ENCODE measurements at places on chromosomes 16 and 17.

DNA sequence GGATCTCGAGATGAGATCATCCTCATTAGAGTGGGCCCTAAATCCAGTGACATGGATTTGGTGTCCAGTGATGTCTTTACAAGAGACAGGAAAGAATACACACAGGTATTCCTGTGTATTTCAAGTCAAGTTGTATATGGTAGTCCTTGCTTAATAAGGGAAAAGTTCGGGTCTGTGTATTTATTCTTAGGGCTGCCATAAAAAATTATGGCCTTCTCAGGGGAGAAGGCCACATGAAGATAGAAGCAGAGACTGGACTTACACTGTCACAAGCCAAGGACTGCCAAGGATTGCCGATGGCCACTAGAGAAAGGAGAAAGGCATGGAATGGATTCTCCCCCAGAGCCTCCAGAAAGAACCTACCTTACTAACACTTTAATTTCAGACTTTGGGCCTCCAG is 8.3 kb downstream of the KRABD2 start:
- DNase-seq: no peak

GRCh38 chr17:41638941-41639340 is 14.6 kb upstream of the KRT17 start:
- no peak for DNase-seq

DNA sequence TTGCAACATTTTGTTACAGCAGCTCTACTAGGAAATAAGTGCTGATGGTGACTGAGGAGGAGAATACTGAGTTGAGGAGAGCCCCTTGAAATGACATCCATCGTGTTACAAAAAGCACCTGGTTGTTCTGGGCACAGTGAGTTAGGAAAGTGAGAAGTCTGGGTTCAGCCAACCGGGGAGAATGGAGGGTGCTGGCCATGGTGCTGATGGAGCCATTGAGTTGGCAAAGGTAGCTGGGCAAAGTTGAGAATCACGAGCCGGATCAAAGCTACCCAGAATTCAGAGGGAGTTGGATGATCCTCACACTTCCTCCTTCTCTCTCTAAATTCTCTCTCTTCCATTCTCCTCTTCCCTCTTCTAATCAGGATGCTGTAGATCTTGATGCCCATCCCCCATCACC is 35.0 kb upstream of the ASIC2 start:
- no peak for DNase-seq

DNA sequence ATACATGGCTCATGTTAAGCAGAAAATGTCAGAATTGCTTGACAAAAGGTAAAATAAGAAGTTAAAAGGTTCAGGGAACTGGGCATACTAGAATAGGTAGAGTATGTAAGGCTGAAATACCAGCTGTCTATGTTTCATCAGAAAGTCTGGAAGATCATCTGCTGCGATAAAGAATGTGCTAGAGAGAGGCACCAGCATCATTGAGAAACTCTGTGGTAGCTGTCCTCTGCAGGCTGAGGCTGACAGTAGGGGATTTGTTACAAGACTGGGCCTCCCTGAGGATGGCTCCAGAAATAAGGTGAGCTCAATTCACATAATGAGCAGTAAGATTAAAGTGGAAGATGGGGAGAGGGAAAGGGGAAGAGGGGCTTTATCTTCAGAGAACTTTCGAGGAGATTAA is 4.5 kb upstream of the ZNF287 start:
- no peak for DNase-seq

DNA sequence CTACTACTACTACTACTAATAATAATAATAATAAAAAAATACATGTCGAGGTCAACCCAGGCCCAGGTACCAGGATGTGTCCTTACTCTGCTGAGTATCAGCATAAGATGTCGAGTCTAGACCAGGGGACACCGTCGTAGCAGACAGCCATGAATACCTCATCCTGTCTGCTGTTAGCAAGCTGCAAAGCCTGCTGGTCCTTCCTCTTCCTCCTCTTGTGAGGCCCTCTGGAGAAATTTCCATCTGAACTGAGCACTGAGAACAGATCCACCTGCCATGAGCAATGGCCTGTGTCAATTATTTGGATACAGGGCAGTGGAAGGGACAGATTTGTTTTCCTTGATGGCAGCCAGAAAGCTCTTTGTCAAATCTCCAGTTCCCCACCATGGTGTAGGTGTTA is 168.5 kb downstream of the XYLT1 start:
- no peak for DNase-seq

DNA sequence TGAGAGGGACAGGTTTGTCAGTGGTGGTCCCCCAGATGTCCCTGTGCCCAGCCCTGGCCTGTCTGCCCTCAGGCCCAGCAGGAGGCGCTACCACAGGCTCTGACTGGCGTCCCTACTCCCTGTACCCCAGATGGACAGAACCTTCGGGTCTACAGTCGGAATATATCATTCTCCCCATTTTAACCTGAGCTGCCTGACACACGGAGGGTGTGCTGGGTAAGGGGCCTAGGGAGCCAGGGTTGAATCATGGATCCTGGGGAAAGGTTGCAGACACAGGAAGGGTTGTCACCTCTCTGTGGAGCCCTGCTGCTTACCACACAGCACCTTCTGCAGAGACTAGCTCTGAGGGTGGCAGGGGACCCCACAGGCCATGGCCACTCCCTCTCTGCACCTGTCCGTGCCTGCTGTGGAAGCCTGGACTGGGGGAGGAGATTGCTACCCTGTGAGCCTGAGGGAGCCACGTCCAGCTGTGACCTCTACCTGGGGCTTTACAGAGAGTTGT is 162.2 kb upstream of the ZNF267 start:
- no peak for DNase-seq

DNA sequence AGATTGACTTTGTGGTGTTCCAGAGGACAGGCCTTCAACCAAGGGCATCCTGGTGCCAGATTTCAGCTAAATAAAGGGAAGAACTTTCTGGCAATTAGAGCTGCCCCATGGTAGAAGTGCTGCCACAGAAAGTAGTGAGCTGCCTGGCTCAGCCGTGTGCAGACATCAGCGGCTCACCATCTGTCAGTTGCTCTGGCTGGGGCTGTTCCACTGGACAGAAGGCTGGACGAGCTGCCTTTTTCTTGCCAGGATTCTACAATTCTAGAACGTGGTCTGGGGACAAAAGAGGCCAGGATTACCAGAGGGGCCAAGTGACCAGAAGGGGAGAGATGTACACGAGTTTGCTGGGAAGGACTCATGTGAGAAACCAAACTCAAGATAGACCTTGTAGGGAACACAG is 107.0 kb upstream of the RPL38 start:
- DNase-seq: no peak

- no peak for DNase-seq
These were observed 31.0 kb downstream of the ZNRF1 start for GRCh38 chr16:75029854-75030253.

DNA sequence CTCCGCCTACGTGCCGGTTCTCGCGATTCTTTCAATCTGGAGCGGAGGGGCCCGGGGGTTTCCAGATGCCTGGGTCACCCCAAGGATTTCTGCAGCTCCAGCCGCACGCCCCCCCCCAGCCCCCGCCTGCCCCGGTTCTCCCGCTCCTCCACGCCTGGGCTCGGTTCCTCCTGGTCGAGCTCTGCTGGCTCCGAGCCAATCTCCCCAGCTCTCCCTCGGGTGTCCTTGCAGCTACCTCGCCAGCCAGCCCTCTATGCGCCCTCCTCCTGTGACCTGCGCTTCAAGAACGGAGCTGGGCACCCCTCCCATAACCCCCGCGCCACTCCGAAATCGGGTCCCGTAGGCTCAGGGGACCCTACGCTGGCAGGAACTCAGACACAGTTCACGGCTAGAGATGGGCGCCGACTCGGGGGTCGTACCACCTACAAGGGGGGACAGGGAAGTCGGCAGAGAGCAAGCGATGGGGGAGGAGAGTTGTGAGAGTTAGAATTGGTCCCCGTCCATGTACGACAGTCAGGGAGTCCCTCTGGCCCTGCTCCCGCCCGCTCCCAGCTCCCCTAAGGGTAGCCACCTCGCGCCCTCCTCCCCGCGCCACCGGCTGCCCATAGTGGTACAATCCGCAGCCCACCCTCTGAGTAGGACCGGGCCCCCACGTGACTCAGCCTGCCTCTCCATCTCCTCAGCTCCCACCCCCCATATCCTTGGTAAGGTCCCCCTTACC is 961 bp downstream of the FGF11 start:
- DNase-seq: peak; percentile 48

- DNase-seq: no peak
These were observed 20.7 kb downstream of the SPHK1 start for GRCh38 chr17:76404976-76405563.

GRCh38 chr16:15899538-15900100 is 11.2 kb upstream of the CEP20 start:
- DNase-seq: no peak

DNA sequence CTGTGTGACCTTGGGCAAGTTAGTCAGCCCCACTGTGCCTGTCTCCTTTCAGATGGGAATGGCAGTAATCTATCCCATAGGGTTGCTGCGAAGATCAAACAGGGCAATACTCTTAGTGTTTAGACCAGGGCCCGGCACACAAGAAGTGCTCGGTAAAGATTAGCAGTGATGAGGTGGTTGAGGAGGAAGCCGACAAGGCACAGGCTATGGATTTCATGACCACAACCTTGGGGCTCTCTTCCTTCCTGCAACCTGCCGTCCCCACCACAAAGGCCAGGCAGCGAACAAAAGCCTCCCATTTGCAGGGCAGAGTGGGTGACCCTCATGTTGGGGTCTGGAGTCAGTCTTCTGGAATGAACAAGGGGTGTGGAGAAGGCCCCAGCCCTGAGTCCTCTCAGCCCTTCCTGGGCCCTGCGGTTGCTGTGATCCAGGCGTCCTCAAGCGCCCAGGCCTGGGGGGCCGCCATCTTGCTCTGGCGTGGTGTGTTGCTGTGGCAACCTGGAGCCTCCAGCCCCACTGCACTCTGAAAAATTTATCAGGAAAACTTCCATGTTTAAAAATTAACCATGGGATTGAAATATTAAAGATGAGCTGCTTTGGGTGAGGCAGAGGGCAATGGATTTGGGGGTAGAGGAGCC is 9.8 kb downstream of the ADAM11 start:
- no peak for DNase-seq

GRCh38 chr17:41538565-41538991 is 10.5 kb upstream of the KRT19 start:
- DNase-seq: no peak

DNA sequence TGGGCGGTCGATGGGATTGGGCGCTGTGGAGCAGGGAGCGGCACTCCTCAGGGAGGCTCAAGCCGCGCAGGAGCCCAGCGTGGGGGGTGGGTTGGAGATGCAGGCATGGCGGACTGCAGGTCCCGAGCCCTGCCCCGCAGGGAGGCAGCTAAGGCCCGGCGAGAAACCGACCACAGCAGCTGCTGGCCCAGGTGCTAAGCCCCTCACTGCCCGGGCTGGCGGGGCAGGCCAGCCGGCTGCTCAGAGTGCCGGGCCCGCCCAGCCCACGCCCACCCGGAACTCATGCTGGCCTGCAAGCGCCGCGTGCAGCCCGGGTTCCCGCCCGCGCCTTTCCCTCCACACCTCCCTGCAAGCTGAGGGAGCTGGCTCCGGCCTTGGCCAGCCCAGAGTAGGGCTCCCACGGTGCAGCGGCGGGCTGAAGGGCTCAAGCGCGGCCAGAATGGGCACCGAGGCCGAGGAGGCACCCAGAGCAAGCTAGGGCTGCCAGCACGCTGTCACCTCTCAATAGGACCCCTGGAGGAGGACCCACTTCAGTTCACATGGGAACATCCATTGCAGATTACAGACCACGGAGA is 20.5 kb upstream of the METTL16 start:
- DNase-seq: no peak

GRCh38 chr16:561413-561794 is 1.2 kb downstream of the PRR35 start:
- no peak for DNase-seq

DNA sequence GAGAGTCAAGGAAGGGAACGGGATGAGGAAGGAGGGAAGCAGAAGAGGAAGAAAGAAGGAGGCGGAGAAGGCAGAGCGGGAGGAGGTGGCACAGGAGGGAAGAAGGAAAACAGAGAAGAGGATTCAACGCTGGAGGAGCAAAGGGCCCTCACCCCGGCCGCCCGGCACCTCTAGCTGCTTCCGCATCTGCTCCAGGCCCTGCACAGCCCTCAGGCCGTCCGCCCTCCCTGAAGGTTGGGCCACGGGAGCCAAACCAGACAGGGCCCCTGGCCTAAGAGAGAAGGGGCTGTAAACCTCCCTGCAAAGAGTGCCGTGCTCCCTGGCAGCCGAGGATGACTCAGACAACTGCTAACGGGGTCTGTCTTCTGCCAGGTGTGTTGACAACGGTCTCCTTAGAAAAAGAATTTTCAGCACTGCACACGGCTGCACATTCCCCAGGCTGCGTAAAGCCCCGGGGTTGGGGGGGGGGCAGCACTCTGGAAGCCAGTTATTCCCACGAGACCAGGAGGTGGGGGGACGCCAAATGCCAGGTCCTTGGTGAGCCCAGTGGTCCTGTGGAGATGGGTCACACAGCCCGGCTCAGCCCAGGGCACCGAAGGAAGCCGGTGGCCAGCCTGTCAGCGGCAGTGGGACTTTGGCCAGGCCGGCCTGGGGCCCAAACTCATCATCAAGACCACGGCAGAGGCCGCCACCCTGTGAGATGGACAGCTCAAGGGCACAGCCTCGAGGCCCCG is 29.1 kb downstream of the MRM3 start:
- DNase-seq: no peak

GRCh38 chr17:57296231-57296630 is 39.9 kb downstream of the MSI2 start:
- no peak for DNase-seq

GRCh38 chr17:21198411-21198810 is 15.6 kb downstream of the TMEM11 start:
- DNase-seq: no peak

- DNase-seq: no peak
These were observed 82.6 kb downstream of the HIC1 start for GRCh38 chr17:2137342-2138098.

GRCh38 chr16:13093661-13094060 is 192.3 kb downstream of the SHISA9 start:
- no peak for DNase-seq

DNA sequence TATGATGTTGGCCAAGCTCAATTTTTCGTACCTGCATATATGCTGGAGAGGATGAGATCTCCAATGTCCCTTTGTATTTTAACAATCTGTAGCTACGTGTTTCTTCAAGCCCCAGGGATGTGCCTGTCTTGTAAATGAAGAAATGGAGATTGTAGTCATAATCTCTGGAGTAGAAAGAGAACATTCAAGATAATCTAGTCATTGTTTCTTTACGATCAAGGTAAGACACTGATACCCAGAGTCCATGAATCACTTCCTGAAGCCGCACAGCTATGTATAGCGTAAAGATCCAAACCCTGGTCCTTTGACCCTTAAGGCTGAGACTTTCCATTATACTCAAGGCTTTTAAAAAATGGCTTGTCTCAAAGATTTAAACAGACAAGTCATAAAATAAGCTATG is 205.5 kb downstream of the HS3ST3B1 start:
- no peak for DNase-seq

Data from activated CD4-positive, alpha-beta T cell treated with anti-CD3 and anti-CD28 coated beads for 24 hours (primary cell).